ENCODE measurements at places on chromosomes 11 and 22. TPM values are rescaled to one million over a fixed set of nuclear protein-coding genes. Genes with fewer than 3 reads are reported as not detected.

ANO5 gene
- total RNA-seq: 7.1 TPM

MED17 gene
- 23.2 TPM for total RNA-seq

HEPHL1 gene
- total RNA-seq: 0.24 TPM

CABP4 gene
- total RNA-seq: 1.2 TPM

CSNK2A3 gene
- 3.9 TPM for total RNA-seq

RASD2 gene
- total RNA-seq: 1.2 TPM

NCAM1 gene
- 13.8 TPM for total RNA-seq

SPI1 gene
- total RNA-seq: 7.4 TPM

OR5B21 gene
- 0.62 TPM for total RNA-seq

PAMR1 gene
- total RNA-seq: 1.5 TPM

LIF gene
- total RNA-seq: 1.4 TPM

SELENOM gene
- total RNA-seq: 82.8 TPM

Data from testis (tissue), 5 donors.